ENCODE measurements at places on chromosomes 5 and 9. TPM values are rescaled to one million over a fixed set of nuclear protein-coding genes. Genes with fewer than 3 reads are reported as not detected.

HMCN2 gene
- total RNA-seq, result 16.7 TPM

SCGB3A1 gene
- not detected for total RNA-seq

SIL1 gene
- 20.6 TPM for total RNA-seq

WDR38 gene
- not detected for total RNA-seq

- no peak for DNase-seq
Observed at GRCh38 chr9:3435732-3436131, 90.1 kb downstream of the RFX3 start.

DNA sequence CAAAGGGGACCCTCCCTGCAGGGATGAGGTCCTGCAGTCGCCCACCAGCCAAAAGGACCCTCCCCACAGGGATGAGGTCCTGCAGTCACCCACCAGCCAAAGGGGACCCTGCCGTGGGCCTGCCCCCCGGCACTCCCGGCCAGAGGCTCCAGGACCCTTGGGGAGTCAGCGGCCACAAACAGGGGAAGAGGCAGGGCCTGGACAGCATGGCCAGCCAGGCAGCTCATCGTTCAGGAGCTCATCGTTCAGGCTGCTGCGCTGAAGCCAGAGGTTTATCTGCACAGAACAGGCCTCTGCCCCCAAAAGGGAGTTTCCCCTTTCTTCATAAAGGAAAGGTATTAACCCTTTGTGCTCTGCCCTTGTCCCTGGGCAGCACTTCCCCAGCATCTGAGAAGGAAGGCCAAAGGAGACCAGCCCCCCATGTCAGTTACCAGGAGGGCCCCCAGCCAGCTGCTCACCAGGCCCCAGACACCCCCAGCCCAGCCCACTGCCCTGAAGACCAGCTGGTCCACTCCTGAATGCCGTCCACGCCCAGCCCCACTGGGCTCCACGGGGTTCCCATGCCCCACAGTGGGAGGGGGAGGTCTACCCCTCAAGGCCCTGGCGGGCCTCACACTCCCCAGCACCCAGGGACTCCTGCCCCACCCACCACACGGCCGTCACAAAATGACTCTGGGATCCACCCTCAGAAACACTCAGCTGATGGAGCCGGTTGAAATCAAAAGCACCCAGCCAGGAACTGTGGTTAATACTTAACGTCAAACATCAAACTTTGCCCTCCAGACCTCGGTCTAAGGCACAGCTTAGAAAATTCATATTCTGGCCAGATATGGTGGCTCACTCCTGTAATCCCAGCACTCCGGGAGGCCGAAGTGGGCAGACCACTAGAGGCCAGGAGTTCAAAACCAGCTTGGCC lies 6.3 kb downstream of the SLC12A7 start:
- peak; percentile 88 for DNase-seq

Measured in transverse colon (tissue), 4 donors.